ENCODE measurements at places on chromosomes 7 and 10.

DNA sequence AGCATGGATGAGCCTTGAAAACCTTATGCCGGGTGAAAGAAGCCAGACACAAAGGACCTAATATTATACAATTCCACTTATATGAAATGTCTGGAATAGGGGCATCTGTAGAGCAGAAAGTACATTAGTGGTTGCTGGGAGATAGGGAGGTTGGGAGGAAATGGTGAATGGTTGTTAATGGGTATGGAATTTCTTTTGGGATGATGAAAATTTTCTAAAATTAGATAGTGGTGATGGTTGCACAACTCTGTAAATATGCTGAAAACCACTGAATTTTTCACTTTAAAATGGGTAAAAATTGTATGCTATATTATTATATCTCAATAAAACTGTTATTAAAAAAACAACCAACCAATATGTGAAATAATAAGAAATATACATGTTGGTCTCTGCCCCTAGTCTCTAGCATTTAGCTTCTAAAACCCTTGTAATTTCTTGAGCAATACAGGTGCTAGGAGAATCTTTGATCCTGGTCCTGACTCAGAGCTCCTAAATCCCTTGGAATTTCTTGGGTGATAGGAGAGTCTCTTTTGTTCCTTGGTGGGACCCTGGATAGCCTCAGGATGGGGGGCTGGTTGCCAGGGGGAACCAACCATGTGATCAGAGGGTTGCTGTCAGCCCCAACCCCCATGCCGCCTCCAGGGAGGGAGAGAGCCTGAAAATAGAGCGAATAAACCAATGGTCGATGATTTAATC lies 64.0 kb downstream of the TACR2 start:
- no peak for DNase-seq

- DNase-seq, result no peak
Measured at GRCh38 chr10:19778996-19779395, 37.2 kb upstream of the PLXDC2 start.

DNA sequence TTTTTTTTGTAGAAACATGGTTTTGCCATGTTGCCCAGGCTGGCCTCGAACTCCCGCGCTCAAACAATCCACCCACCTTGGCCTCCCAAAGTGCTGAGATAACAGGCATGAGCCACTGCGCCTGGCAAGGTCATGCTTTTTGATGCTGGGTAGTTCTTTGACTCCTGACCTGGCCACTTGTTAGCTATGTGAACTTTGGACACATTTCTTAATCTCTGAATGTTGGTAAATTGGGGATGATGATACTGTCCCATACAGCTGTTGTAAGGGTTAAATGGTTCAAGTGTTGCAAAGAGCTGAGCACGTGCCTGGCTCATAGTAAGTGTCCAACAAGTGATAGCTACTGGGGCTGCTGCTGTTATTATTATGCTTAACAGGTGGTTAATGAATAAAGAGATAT lies 2.3 kb downstream of the ZNHIT1 start:
- DNase-seq, result no peak

GRCh38 chr7:26055241-26055640 lies 96.8 kb upstream of the NFE2L3 start:
- no peak for DNase-seq

- no peak for DNase-seq
Measured at GRCh38 chr10:80344276-80344675, 12.3 kb downstream of the DYDC1 start.

DNA sequence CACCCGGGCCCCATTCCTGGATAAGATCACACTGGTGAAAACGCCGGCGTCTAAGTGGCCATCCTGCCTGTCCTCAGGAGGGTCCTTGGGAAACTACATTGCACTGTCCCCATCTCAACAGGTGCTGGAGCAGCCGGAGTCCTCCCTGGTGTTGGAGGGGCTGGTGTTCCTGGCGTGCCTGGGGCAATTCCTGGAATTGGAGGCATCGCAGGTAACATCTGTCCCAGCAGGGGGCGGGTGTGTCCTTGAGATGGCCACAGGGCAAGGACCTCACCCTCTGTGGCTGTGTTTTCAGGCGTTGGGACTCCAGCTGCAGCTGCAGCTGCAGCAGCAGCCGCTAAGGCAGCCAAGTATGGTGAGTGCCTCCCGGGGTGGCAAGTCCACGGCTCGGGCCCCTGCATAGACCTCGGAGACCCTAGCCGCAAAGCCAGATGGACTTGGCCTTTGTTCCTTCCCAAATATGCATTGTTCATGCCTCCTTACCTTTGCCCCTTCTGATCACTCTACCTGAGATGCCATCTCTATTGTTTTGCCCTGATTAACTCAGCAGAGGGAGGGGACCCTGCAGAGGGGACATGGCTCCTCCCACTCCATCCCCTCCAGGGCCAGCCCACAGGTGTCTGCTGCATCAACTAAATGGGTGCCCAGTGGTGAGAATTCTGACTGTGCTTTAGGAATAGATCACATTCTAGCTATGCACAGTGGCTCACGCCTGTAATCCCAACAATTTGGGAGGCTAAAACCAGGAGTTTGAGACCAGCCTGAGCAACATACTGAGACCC lies 23.8 kb downstream of the ELN start:
- no peak for DNase-seq

- DNase-seq, result no peak
Measured at GRCh38 chr10:113298616-113299015, 254.2 kb upstream of the HABP2 start.

- no peak for DNase-seq
Measured at GRCh38 chr10:24341371-24341770, 132.4 kb downstream of the KIAA1217 start.

DNA sequence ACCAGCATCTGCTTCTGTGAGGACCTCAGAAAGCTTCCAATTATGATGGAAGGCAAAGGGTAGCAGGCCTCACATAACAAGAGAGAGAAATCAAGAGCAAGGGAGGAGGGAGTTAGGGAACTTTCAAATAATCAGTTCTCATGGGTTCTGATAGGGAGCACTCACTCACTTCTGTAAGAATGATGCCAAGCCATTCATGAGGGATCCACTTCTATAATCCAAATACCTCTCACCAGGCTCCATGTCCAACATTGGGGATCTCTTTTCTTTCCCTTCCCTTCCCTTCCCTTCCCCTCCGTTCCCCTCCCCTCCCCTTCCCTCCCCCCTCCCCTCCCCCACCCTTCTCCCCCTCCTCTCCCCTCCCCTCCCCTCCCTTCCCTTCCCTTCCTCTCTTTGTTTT lies 884.6 kb upstream of the GHITM start:
- no peak for DNase-seq

Measured in activated CD4-positive, alpha-beta T cell treated with anti-CD3 and anti-CD28 coated beads for 48 hours (primary cell).